ENCODE measurements at places on chromosomes 7 and 10.

DNA sequence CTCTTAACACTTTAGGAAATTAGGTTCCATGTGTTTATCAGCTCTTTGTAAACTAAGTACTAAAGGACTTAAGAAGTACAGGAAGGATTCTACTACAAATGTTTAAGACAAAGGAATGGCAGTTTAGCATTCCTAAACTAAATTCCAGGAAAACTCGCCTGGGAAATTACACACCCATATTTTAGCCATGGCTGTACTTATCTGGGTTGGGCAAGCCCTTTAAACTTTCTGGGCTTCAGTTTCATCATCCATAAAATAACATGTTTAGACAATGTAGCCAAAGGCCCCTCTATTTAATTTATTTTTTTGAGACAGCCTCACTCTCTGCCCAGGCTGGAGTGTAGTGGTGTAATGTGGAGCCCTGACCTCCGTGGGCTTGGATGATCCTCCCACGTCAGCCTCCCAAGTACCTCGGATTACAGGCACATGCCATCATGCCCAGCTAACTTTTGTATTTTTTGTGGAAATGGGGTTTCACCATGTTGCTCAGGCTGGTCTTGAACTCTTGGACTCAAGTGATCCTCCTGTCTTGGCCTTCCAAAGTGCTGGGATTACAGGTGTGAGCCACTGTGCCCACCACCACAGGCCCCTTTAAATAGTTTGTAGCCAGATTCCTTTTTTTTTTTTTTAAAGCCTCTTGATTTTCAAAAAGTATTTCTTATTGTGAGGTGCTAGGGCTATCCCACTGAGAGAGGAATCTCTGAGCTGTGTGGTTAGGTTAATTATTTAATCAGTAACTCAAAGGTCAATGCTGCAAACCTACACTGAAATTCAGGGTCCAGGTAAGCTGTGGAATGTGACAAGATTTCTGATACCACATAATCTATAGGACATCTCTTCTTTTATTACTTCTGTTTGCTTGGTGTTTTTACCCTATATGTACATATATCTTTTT, 32.1 kb downstream of the TMEM60 start:
- DNase-seq: no peak

DNA sequence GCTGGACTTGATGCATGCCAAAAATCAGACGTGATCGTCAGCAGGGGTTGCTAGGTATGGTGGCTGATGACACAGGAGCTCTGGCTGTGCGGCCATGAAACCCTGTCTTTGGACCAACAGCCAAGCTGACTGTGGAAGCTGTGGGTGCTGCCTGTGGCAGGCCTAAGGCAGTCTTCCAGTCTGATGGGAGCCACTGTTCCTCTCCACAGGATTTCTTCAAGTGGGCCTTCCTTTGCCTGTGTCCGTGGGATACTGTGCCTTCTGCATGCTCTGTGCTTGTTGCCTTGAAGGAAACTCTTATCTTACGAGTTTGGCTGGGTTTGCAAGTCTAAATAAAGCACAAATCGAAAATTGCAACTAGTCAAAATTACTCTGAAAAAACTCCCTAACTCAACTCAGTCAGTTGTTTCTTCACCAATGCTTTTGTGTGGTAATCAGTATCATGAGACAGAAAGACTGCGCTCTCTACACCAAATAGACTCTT, 101.9 kb upstream of the PDLIM1 start:
- DNase-seq: no peak

DNA sequence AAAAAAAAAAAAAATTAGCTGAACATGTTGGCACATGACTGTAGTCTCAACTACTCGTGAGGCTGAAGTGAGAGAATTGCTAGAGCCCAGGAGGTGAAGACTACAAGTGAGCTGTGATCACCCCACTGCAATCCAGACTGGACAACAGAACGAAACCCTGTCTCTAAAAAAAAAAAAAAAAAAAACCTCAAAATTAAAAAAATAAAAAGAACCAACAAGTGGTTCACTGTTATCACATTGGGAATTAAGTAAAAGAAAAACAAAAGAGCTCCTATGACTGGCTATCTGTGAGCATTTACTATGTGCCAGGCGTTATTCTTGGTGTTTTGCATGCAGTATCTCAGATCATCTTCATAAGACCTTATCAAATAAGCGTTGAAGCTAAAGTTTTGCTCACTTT, 66.0 kb downstream of the ANLN start:
- no peak for DNase-seq

DNA sequence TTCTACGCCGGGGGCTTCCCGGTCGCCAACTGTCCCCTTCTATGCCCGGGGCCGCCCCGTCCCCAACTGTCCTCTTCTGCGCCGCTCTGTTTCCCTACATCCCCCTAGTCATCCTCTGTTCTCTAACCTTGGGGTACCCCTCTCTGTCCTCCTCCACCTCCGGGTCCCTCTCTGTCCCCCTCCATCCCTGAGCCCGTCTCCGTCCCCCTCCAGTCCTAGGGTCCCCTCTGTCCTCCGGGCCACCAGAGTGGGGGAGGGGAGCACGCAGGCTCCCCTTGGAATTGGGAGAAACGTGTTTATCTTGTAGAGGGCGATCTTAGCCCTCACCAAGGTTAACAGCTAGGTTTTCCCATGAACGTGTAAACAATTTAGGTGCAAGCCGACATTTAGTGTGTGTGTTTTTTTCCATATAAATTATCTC, 852 bp upstream of the KLF6 start:
- no peak for DNase-seq

- no peak for DNase-seq
Measured at GRCh38 chr7:148286150-148286549, 304.4 kb upstream of the C7orf33 start.

- DNase-seq: no peak
Measured at GRCh38 chr10:48519481-48520183, 85.2 kb downstream of the ARHGAP22 start.

DNA sequence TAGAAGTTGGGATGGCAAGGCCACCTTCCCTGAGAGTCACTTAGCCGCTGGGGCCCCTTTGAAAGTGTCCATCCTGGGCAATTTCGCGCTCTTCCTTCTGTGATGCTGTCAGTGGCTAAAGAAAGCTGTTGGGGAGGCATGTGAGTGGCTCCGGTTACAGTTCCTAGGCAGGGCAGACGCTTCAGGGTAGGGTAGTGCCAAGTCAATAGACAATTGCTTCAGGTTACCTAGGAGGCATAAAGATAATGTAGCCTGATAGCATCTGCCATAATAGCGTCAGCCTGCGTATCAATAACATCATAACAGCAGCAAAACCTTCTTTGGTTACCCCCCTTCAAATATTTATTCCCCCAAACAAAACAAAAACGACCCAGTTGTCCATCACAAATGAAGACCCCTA, at the start of gene FAM107B:
Gene FAM107B, minus strand, starts transcription at position 101 of the 400 bp plus-strand sequence. CDS start 234 bp downstream, outside the sequence.
- no peak for DNase-seq

DNA sequence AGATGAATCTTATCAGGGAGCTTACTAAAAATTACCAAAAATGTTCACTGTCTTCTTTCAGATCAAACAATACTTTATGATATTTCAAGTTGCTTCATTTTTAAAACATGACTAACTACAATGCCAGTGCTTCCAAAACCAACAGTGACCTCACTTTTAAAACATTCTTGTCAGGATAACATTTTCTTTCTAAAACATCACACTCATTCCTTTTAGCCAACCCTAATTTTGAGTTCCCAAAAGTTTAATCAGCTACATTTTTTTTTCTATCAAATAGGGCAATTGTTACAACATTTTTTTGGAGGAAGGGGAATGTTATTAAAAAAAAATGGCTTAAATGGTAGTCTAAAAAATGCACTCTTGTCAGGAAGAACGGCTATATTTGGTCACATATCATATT, 37.3 kb downstream of the RTKN2 start:
- no peak for DNase-seq

- no peak for DNase-seq
Measured at GRCh38 chr10:62414359-62414758, 40.2 kb downstream of the ZNF365 start.

- DNase-seq: no peak
Measured at GRCh38 chr7:38594949-38595348, 36.2 kb downstream of the AMPH start.

DNA sequence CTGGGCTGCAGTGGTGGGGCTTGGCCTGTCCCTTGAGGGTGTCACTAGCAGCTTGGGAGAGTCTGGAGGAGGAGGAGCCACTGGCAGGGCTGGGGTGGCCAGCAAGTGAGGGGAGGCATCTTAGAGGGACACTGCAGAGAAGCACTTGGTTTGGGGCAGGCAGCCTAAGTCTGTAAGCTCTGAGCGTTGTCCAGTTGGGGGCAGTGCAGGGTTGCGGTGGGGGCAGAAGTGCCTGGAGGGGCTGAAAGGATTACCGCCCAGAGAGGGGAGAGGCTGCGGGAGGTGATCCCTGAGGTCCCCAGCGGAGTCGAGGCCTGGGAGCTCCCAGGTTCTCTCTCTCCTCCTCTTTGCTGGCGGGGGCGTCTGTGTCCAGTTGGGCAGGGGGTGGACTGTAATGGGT, 7.4 kb downstream of the ADCYAP1R1 start:
- no peak for DNase-seq

GRCh38 chr10:69855346-69856111, 53.8 kb downstream of the COL13A1 start:
- no peak for DNase-seq

GRCh38 chr10:6978187-6978627, 398.1 kb upstream of the PRKCQ start:
- no peak for DNase-seq

DNA sequence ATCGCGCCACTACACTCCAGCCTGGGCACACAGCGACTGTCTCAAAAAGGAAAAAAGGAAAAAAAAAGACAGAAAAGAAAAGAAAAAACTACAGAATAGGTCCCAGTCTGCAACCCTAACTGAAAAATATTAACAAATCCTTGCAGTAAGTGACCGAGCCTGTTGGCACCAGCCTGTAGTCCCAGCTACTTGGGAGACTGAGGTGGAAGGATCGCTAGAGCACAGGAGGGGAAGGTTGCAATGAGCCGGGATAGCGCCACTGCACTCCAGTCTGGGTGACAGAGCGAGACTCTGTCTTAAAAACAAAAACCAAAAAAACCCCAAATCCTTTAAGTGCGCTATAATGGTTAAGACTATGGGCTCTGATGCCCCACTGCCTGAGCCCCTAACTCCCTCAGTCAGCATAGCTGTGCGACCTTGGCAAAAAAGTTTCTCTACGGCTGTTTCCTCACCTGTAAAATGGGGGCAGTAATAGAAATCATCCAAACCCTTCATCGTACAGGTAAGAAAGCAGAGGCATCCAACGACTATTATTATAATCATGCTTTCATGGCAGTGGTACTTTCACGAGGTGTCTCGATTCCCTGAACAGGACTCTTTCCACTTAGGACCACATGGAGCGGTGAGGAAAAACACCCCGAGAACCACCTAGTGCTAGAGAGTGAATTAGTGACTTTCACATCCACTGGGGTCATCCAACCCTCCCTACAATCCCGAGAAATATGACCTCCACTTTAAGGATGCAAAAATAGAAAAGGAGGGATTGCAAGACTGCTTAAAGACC, 755 bp downstream of the TOMM7 start:
- DNase-seq: no peak

GRCh38 chr7:134522601-134523000, 4.8 kb upstream of the AKR1B10 start:
- no peak for DNase-seq

DNA sequence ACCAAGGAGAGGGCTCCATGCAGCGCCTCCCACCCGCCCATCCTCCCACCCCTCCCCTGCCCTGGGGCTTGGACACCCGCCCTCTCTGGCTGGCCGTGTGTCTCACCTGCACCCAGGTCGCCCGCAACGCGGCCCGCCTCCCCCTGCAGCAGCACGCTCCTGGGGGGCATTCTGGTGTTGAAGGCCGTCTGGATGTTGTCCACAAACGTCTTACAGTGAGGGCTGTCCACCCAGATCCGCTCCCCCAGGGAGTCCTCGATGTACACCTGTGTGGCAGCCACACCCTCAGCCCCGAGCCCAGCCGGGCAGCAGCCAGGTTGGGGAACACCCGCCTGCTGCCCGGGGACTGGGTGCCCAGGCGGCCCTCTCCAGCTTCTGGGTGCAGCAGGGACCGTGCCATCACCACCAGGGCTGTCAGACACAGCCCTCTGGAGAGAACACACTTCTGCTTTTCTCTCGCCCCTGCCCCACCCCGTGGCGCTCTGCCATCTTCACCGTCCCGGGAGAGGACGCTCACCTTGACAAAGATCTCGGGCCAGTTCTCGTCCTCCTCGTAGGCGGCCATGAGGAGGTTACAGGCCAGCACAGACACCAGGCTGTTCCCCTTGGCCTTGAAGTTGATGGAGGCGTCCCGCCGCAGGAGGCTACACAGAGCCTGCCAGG, 4.7 kb downstream of the INTS1 start:
- no peak for DNase-seq

- no peak for DNase-seq
Measured at GRCh38 chr10:71213761-71214440, 1.5 kb downstream of the UNC5B start.

GRCh38 chr10:78963074-78964034, 105.4 kb upstream of the ZMIZ1 start:
- no peak for DNase-seq

DNA sequence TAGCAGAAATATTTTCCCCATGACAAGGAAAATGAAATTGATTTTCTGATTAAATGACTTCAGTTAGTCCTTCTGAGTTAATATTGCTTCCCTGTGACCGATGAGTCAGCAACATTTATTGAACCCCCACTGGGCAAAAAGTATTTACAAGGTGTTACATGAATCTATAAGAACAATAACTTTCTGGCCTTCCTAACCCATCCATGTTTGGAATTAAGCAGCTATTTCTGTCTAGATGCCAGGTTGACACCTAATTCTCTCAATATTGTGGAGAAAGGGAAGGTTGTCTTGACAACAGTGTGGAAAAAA, 112.9 kb upstream of the JAZF1 start:
- DNase-seq: no peak

DNA sequence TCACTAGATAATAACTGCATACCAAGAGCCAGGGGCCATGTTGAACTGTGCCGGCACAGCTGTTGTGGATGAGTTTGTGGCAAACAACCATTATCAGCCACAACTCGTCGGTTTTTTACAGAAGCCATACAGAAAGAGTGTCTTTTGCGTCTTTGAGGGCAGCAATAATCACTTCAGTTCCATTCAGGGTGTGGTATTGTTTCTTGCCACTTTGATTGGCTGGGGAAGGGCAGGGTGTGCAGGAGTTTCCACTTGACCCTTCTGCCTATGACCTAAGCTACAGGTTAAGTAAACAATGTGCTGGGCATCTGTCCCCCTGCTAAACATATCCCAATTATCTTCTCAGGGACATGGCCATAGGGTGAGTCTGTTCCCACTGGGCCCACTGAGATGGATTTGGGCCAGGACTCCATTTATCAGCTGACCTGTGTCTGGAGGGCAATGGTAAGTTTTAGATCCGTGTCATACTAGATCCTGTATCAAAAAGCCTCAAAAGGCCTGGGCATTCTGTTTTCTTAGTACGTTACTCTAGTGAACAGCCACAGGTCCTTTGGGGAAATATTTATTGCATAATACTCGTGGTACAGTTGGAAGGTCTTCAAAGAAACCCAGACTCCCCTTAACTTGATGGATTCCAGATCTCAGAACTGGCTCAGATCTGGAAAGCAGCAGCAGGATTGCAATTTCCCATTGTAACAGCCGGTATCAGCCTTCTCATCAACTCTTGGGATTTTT, 15.9 kb downstream of the ZNF3 start:
- DNase-seq: no peak

- no peak for DNase-seq
Measured at GRCh38 chr7:83105948-83106347, 56.7 kb downstream of the PCLO start.

GRCh38 chr7:18740579-18740988, 245.0 kb downstream of the HDAC9 start:
- DNase-seq: no peak
